Activated naive CD4-positive, alpha-beta T cell treated with anti-CD3 and anti-CD28 coated beads, Interleukin-2, amount 50 U/mL, for 72 hours (primary cell): ENCODE measurements at places on chromosomes 2 and 18.

DNA sequence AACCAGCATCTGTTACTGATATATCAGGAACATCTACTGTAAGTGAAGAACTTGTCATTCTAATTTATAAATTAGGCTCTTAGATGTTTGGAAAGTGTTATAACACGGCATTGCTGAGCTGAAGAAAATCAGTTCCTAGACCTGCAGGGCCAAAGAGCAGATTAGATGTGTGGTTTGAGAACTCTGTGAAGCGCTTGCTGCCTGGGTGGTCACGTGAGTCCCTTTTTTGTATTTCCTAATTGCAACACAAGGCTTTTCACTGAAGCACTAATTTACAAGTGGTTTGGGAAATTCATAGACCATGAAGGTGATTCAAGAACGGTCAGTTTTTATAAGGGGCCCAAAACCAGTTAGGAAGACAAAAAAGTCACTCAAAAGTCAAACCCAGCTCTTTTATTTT is 106.9 kb upstream of the SP3 start:
- DNase-seq: no peak

GRCh38 chr18:6437937-6438818 is 23.5 kb upstream of the L3MBTL4 start:
- no peak for DNase-seq

DNA sequence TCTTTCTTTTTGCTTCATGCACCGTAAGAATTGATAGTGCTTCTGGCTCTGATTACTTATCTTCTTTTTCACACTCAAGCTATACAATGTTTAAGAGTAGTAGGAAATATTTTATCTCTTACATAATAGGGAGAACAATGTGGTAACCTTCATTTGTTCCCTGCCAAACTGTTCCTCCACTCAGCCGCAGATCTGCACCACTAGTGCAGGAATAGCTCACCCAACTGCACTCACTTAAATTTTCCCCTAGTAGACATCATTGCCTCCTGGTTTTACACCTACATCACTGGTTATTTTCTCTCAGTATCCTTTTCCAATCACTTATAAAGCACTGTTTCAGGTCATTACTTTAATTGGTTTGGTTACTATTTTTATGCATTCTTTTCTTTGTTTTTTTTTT is 283.5 kb upstream of the ZNF804A start:
- DNase-seq: no peak

- no peak for DNase-seq
Measured at GRCh38 chr2:164479460-164479859, 141.8 kb downstream of the GRB14 start.

DNA sequence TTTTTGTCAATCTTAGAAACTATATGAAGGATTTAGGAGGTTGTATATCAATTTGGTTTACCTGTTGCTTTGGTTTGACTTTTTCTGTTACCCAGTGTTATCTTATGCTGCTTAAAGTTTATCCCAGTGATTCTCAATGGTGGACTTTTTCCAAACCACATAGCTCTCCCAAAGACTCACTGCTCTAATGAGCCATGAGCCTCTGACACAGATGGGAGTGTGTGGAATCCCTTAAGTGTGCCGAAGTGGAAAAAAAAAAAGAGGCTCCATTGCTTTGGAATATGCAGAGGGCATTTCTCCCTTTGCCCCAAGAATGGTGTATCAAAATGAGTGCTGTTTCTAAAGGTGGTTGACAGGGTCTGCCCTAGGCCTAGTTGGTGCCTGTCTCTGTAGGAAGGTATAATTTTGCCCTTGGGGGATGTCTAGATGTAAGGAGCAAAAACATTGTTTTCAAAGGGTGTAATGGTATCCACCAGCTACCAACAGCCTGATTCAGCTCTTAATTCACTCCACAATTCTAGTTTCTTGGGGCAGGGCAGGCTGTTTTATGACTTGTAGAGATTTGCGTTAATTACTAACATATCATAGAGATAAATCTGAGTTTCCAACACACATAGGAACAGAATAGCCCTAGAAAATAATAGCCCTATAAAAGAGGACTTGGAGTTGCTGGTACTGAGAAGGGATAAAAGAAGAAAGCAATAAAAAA is 64.3 kb upstream of the CYP26B1 start:
- DNase-seq: no peak
